ENCODE measurements at places on chromosomes 7 and 10. TPM values are rescaled to one million over a fixed set of nuclear protein-coding genes. Genes with fewer than 3 reads are reported as not detected.

The FAM24B gene
- 12.1 TPM for total RNA-seq

The THNSL1 gene
- total RNA-seq: 4.7 TPM

The WEE2 gene
- not detected for total RNA-seq

The IFT22 gene
- total RNA-seq: 51.6 TPM

The DOCK1 gene
- 20.8 TPM for total RNA-seq

The IKZF1 gene
- not detected for total RNA-seq

The OPN4 gene
- not detected for total RNA-seq

The ZNF488 gene
- 10.6 TPM for total RNA-seq

The ST8SIA6 gene
- 0.09 TPM for total RNA-seq

The HMX3 gene
- total RNA-seq: not detected

The SPDYE16 gene
- not detected for total RNA-seq

The TRPV5 gene
- total RNA-seq: not detected

The BCCIP gene
- total RNA-seq: 99.9 TPM

The OR2A1 gene
- not detected for total RNA-seq

The KLF14 gene
- total RNA-seq: 0.02 TPM

The ASL gene
- total RNA-seq: 22.9 TPM

The TCERG1L gene
- total RNA-seq: not detected

The MLXIPL gene
- 1.4 TPM for total RNA-seq

The SEMA4G gene
- total RNA-seq: 9.2 TPM

The TBC1D12 gene
- total RNA-seq: 5.9 TPM

The ZCCHC24 gene
- 3.3 TPM for total RNA-seq

The SSBP1 gene
- 363 TPM for total RNA-seq

The AGAP4 gene
- total RNA-seq: 6.6 TPM

The CYP26C1 gene
- not detected for total RNA-seq

Measured in A549 treated with dexamethasone at 1 μM for 4 hours (cell line).